ENCODE measurements at places on chromosomes 13 and 19.

- no peak for DNase-seq
These were observed 5.1 kb downstream of the SSBP4 start for GRCh38 chr19:18424122-18424889.

DNA sequence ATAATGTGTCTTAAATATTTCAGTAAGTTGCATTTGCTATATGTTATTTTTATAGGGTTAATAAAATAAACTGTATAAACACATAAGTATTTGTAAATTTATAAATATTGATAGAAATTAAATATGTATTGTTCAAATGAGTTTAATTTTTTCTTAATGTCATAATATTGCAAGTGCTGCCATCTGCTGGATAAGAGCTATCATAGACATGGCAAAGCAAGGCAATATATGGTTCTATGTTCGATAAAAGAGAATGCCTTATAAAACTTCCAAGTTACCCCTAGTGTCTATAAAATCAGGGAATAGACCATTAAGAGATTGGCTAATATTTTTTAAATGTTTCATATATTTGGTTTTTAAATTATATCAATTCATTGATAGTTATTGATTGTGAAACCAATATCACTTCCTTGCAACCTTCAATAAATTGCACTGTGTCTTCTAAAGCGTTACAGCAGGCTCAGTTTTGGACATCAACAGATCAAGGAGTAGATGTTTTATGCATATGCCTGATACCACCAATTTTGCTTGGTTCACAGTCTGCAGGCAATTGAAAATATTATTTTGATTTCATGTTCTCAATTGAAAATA, 29.0 kb upstream of the SLITRK6 start:
- DNase-seq: no peak

DNA sequence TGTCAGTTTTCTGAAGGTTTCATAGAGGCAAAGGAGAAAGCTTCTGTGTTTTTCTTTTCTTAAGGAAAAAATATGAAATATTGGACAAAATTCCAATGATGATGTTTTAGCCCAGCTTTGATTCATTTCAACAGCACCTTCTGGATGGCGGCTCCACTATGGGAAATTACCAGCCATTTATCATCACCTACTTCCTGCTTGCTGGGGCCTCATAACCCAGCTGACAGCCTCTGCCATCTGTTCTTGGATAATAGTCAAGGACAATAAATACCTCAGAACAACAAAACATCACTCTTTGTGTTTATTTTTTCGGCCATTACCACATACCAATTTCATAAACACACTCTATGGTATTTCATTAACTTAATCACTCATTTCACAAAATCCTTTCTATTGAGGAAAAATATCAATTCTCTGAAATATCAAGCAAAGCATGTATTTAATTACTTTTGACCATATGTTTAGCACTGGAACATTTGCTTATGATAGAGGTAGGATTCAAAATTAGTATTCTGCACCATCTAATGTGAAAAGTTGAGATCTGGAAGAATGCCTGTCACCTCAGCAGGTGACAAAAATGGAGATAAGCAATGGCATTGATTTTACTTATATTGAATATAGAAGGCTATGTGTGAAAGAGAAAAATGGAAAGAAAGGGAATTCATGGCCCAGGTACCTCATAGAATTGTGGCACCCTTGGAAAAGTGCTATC, 629.7 kb downstream of the LIG4 start:
- DNase-seq: no peak

GRCh38 chr13:59970847-59971246, 192.9 kb downstream of the DIAPH3 start:
- DNase-seq: no peak

DNA sequence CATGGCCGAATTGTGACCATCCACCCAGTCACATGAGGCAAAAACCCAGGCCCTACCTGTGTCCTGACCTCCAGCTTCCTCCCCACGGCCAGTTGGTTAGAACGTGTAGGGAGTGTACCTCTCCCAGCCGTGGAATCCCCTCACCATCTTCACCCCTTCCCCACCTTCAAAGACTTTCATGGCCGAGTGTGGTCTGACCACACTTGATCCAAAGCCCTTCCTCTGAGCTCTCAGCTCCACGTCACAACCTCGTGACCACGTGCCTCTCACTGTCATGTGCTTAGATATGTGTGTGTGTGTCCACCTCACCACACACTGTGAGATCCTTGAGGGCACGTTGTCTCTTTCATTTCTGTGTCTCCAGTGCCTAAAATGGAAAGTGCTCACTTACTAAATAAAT, 48.6 kb upstream of the UBE2L5 start:
- DNase-seq: no peak

DNA sequence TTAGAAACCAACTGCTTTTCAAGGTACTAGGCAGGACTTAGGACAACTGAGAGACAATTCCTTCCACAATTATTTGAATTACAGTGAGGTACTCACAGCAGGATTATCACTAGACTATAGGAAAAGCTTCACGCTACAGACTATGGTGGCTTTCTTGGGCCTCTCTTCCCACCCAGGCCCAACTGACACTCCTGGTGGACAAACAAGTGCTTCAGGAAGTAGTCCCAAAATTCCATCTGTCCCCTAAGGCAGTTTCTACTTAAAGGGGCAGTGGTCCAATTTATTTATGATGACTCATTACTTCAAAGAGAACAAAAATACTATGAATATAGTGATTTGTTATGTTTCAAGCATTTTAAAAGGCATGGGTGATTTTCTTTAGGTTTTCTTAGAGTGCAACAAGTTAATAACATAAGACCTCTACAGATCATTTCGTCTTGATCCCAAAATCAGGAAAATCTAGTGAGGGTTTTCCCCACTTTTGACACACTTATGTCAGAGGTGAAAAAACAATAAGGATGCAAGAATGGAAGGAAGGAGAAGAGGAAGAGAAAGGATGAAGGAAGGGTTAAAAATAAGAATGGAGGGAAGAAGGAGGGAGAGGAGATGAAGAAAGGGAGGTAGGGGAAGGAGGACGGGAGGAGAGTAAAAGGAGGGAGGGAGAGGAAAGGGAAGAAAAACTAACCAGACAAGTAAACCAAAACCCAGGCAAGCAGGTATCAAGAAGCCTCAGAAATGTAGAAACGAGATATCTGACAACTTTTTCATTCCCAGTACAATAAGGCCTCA, 100.7 kb downstream of the SERP2 start:
- DNase-seq: no peak

DNA sequence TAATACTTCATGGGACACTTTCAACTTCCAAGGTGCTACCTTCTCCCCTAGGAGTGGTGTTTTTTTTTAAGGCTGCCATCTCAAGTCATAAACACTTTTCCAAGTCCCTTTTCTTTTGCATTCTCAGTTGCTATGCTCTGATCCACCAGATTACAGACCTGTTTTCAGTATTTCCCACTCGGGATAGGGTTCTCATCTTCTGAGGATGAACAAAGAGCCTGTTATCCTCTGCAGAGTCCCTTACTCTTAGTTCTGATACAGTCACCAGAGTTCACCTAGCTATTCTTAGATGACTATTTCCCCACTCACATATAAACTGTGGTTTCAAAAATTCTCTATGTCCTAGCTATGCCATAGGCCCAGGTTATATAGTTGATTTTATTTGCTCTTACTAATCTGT, 15.9 kb downstream of the ZDHHC20 start:
- no peak for DNase-seq

- DNase-seq: no peak
These were observed 8.8 kb downstream of the IGFLR1 start for GRCh38 chr19:35733180-35734125.

- no peak for DNase-seq
These were observed 51.9 kb upstream of the SPATA13 start for GRCh38 chr13:24108615-24108965.

- no peak for DNase-seq
These were observed 967 bp downstream of the DBP start for GRCh38 chr19:48635966-48636858.

- no peak for DNase-seq
These were observed at the start of gene FAM124A for GRCh38 chr13:51222037-51222685. TSS of gene FAM124A (plus strand) at chr13:51222398. CDS start at chr13:51222502, 104 bp downstream.

DNA sequence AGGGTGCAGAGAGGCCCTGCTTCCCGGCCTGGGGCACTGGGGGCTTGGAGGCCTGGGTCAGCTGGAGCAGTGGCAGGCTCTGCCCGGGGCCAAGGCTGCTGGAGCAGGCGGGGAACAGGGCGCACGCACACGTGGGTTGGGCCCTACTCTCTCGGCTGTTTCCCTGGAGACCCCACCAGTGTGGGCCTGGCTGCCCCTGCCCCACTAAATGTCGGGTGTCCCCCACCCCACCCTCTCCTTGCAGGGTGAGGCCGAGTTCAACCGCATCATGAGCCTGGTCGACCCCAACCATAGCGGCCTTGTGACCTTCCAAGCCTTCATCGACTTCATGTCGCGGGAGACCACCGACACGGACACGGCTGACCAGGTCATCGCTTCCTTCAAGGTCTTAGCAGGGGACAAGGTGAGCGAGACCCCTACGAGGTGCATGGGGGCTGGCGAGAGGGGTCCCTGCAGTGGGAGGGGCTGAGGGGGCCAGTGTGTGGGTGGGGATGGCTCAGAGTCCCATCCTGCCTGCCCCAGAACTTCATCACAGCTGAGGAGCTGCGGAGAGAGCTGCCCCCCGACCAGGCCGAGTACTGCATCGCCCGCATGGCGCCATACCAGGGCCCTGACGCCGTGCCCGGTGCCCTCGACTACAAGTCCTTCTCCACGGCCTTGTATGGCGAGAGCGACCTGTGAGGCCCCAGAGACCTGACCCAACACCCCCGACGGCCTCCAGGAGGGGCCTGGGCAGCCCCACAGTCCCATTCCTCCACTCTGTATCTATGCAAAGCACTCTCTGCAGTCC, 15.3 kb downstream of the CAPN12 start:
- DNase-seq: no peak

Measured in right atrium auricular region (tissue), 2 donors.